NCI-H345 (cell line): ENCODE measurements at places on chromosomes 16 and 17.

DNA sequence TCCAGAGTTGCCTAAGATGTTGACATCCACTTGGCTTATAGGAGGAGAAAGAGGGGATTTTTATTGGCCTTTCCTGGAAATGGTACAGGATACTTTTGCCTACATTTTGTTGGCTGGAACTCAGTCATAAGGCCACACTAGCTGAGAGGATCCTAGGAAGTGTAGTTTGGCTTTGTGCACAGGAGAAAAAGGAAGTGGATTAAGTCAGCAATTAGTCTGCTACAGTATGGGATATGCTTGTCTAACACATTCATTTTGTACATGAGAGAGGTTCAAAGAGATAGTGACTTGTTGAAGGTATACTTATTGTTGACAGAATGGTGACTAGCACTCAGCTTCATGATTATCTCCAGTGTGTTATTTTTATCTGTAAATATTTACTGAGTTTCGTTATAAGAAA lies 10.3 kb downstream of the UTP18 start:
- no peak for DNase-seq

DNA sequence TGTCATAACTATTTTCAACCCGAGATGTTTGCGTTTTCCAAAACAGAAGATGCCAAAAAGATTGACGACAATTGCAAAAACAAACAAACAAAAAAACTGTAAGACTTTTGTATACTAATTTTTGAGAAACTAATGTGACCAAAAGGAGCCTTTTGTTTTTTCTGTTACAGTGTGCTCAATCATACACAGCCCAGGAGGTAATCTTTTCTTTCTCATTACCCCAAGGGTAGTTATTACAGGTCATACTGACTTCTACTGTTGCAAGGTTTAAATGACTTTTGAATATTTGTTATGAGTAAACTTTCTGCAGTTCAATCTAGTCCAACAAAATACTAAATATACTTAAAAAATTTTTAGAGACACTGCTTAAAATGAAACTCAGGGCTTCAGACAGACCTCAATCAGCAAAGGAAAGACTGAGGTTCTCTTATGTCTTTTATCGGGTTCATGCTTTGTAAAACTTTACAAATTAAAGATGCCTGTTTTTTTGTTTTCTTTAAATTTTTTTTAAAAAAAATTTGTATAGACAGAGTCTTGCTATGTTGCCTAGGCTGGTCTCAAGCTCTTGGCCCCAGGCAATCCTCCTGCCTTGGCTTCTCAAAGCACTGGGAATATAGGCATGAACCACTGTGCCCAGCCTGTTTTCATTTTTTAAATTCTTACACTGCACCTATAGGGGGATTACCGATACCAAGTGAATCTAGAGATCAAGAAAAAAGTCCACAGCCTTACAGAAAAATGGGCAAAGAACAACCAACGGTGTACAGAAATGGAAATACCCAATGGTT lies 47.6 kb downstream of the SPOP start:
- no peak for DNase-seq

DNA sequence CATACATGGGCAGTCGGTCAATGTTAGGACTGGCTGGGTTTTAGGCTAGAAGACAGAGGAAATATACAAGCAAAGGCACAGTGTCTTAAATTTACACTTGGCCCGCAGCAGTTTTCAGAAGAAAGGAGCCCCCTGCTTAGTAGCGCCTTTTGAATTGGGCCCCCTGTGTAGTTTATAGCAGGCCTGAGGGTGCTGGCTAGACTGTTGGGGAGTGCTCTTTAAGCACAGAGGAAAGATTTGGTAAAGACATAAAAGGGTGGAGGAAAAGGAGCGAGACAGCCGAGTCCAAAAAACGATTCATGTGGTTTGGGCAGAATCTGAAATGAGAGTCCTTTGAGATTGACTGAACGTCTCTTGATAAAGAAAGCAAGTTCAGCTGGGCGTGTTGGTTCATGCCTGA lies 10.6 kb downstream of the RMI2 start:
- no peak for DNase-seq

DNA sequence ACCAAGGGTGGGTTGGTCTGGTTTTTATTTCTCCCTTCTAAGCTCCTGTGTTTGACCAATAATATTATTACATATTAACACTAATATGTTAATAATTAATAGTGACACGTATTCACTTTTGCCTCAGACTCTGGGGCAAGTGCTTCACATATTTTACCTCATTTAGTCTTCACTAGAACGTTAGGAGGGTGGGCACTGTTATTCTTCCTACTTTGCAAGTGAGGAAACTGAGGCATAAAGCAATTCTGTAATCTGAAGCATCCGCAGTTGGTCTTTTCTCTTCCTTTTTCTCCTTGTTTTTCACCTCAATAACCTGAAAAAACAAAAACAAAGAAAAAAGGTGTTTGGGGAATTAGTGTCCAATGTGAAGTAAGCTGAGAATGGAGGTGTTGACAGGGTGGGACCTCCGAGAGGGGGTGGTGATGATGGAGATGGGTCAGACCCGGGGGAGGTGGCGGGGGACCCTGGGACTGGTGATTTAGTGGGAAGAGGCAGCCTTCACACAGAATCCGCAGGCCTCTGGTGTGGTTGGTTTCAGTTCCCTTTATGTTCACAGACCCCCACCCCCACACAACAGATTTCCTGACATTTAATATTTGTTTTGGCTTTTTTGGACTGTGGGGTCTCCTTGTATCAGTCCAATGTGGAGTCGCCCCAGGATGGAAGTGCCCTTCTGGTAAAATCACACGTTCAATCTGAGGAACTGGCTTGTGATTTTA lies 3.7 kb downstream of the CDH1 start:
- no peak for DNase-seq

- DNase-seq, result no peak
These were observed 533.7 kb downstream of the HAPSTR1 start for GRCh38 chr16:9625122-9625521.

GRCh38 chr17:61411011-61411260 lies 11.3 kb downstream of the TBX2 start:
- no peak for DNase-seq

DNA sequence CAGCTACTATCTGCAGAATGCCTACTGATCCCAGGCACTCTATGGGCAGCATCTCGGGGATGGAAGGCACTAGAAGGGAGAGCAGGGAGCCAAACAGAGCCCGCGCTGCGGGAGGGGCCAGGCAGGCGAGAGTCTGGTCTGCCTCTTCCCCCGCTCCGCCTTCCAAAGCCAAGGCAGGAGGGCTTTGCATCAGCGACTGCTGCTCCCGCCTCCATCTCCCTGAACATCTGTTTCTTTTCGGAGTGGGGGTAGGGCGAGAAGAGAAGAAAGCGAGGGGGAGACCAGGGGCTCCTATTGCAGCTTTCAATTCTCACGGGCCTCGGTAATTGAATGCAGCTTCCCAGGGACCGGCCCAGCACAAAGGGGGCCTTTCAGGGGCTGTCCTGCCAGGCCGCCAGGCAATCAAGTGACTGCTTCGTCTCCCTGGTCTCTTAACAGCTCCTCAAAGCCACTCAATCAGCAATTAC lies 31.4 kb upstream of the CDC42EP4 start:
- DNase-seq, result no peak

GRCh38 chr16:87534030-87534653 lies 41.3 kb upstream of the ZCCHC14 start:
- DNase-seq, result no peak

DNA sequence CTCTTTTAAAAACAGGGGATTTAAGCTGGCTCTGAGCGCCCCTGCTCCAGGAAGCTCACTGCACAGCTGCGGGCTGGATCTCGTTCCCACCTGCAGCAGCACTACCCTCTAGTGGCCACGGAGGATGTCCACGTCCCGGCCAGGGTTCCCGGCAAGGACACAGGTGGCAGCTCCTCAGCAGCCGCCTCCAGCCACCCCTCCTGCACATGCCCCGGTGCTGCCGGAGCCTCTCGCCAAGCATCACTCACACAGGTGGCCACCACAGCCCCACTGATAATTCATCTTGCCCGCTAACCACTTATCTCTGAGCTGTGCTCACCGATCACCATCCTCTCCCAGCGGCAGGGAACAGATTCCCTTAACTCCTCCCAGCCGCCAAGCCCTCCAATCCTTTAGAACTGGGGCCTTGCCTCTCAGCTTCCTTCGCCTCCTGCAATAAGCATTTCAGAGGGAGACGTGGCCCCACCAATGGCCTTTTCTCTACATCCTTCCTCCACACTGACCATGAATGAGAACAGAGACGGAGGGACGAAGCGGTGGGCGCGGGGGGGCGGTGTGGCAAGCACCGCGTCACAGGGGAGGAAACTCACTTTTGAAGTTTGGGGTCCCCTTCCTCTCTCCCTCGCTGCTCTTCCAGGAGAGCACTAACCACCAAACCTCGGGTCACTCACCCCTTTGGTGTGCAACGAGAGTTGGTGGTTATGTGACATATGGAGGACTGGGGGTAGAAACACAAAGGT lies 222.1 kb downstream of the RBFOX3 start:
- DNase-seq, result peak; percentile 71

GRCh38 chr16:17318238-17318637 lies 152.5 kb downstream of the XYLT1 start:
- DNase-seq, result no peak

DNA sequence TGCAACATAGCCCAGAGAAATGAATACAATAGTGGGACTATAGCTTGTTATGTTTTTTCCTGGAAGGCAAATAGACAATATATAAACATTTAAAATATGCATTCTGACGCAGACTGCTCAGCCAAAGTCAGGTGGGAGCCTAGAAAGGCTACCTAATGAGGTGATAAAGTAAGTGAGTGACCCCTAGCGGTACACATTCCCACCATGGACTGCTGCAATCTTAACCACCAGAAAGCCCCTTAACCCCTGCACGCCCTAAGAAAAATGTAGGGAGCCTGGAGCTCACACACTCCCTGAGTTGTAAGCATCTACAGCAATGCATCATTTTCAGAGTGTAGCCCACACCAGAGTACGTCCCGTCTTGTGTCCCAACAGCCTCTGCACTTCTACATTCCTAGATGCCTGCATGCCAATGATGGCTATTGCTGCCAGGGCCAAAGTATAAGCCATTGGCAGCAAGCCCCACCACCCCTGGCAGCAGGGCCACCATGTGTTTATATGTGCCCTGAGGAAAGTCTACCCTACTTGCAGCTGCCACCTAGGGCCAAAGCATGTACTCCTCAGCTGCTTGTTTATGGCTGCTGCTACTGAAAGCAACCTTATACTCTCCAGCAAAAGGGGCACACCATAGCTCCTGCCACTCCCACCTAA lies 127.6 kb downstream of the KIF2B start:
- no peak for DNase-seq

GRCh38 chr17:68288375-68288774 lies 2.6 kb downstream of the SLC16A6 start:
- no peak for DNase-seq

- DNase-seq, result no peak
These were observed 42.7 kb downstream of the XPO6 start for GRCh38 chr16:28168991-28169554.

- DNase-seq, result no peak
These were observed 13.3 kb upstream of the PECAM1 start for GRCh38 chr17:64403881-64404460.

GRCh38 chr16:2981177-2981898 lies 1.1 kb upstream of the PKMYT1 start:
- DNase-seq, result no peak

DNA sequence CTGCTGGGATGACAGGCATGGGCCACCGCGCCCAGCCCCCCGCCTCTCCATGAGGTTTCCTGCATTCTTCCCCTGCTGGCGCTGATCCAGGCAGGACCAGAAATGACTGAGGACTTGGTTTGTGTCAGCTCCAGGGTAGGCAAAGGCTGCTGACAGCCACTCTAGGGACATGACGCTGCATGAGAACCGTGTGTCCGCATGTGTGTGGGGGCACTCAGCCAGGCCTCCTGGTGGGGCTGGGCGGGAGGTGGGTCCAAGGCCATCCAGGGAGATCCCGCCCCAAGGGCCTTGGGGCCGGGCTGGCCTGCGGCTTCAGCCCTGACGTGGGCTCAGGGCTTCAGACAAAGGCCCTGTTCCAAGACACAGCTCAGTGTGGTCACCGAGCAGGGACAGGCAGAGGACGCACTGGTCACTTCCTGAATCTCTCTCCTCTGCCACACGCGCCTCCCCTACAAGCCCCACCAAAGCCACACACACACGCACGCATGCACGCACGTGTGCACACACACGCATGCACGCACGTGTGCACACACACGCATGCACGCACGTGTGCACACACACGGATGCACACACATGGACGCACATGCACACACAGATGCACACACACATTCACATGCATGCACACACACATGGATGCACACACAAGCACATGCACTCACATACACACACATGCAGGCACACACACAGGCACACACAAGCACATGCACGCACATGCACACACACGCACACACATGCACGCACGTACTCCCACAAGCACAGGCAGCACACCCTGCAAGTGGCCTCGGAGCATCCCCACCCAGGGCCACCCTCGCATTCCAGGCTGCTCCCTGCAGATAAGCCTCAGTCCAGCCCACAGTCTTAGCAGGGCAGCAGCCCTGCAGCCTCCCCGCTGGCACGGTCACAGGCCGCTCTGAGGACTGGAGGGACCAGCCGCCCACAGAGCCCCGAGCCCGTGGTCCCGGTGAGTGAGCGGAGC lies 5.3 kb upstream of the TMEM204 start:
- no peak for DNase-seq

- DNase-seq, result peak; percentile 26
These were observed 207.6 kb downstream of the RAB11FIP4 start for GRCh38 chr17:31598921-31599571.

GRCh38 chr17:43326490-43327275 lies 72.1 kb upstream of the ARL4D start:
- no peak for DNase-seq

DNA sequence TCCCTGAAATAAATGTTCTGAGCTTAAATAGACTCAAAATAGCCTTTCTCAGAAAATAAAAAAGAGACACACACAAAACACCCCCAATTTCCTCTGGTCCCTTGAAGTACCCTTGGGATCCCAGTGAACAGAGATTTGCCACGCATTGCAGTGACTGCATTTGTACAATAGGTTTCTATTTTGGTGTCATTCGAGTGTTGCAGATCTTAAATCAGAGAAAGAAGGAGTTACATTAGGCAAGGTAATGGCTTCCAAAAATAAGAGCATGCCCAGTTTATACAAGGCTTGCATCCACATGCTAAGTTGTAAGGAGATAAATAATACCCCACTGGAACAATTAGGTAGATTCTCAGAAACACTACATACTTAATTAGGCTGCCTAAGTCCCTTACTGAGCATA lies 2.2 kb downstream of the TOX3 start:
- DNase-seq, result no peak

GRCh38 chr16:1280783-1281182 lies 24.9 kb downstream of the TPSD1 start:
- no peak for DNase-seq

DNA sequence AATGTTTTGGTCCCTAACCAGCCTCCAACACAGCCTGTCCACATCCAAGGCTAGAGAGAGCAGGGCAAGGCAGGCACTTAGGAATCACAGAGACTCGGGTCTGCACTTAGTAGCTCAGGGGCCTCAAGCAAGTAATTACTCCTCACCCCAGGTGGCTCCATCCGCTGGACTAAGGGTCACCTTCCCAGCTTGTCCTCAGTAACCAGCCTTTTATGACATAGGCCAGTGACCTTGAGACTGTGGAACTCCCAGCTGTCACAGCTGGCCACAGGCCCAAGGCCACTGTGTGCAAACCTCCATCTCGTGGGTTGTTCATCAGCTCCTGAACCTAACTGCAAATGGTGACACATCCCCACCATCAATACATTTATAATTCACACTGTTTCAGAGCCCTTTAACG lies 68.6 kb downstream of the CDYL2 start:
- no peak for DNase-seq

- no peak for DNase-seq
These were observed 11.5 kb downstream of the PRPF8 start for GRCh38 chr17:1673041-1673785.

GRCh38 chr17:39547713-39548478 lies 59.8 kb downstream of the NEUROD2 start:
- DNase-seq, result peak; percentile 59
